WTC11 (cell line): ENCODE measurements at places on chromosomes 4 and X. TPM values are rescaled to one million over a fixed set of nuclear protein-coding genes. Genes with fewer than 3 reads are reported as not detected.

DNA sequence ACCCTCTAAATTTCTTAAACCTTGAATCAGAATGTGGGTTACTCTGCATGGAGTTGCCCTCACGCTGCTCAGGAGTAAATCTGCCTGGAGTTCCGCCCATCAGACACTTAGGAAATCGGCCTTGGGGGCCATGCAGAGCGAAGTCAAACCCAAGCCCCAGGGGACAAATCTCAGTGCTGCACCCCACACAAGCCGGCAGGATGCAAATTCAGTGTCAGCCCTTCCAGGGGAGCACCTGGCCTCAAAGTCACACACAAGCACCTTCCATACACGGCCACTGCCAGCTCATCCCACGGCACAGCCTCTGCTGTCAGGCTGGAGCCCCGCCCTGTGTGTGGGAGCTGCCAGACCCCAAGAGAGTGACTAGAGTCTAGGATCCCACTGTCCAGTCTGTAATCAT is 27.4 kb downstream of the RNF212 start:
- H3K4me3 ChIP-seq: no peak overlapping the region
- no peak overlapping the region for H3K27ac ChIP-seq
- peaks cover 12% of the 10 kb centered on the region for H3K36me3 ChIP-seq
- H3K4me1 ChIP-seq: no peaks in the 10 kb centered on the region
- DNase-seq: no peak
- peaks cover 13% of the 10 kb centered on the region for H3K27me3 ChIP-seq

GRCh38 chrX:119004920-119005524 is 30.6 kb downstream of the LONRF3 start:
- H3K27ac ChIP-seq: no peak overlapping the region
- H3K4me3 ChIP-seq: no peak overlapping the region
- H3K36me3 ChIP-seq: no peaks in the 10 kb centered on the region
- H3K4me1 ChIP-seq: no peaks in the 10 kb centered on the region

DNA sequence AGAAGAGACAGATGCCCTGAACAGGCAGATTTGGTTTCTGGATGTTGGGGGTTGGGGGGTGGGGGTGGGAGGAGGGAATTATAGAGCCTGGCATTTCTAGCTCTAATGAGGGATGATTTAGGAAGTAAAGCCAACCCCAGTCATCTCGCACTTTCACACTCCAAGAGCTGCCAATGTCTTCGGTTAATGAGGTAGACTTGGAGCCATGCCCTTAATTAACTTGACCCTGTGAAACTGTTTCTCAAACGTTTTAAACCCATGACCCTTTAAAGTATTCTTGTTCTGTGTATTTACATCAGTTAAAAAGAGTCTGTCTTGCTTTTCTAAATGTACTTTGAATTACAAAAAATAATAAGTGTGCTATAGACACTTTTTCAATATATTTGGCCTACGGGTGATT is 466.9 kb downstream of the FAT4 start:
- H3K4me1 ChIP-seq: no peaks in the 10 kb centered on the region
- no peak overlapping the region for H3K27ac ChIP-seq
- DNase-seq: no peak
- H3K4me3 ChIP-seq: no peak overlapping the region
- H3K27me3 ChIP-seq: no peaks in the 10 kb centered on the region; the same call in 1 of the 2 replicates

GRCh38 chrX:106510713-106511403 is 100.9 kb upstream of the RADX start:
- DNase-seq: no peak
- H3K36me3 ChIP-seq: no peaks in the 10 kb centered on the region
- peaks cover 3% of the 10 kb centered on the region for H3K4me1 ChIP-seq
- H3K27ac ChIP-seq: no peak overlapping the region

DNA sequence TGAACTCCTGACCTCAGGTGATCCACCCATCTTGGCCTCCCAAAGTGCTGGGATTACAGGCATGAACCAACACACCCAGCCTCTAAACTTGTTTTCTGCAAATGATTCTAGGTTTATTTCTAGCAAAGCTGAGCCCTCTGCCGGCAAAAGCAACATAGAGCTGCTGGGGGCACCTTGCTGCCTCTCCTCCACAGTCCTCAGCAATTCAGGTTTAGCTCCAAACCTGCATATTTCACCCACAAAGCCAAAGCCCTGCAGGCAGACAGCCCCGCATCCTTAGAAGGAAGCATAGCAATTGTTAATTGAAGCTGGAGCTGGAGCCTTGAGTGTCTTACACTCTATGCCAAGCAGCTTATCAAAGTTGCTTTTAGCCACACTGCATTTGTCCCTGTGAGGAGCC is 24.9 kb upstream of the OCIAD2 start:
- H3K4me1 ChIP-seq: no peaks in the 10 kb centered on the region
- DNase-seq: no peak
- H3K27ac ChIP-seq: no peak overlapping the region
- 0 out of 2 replicates have a peak, but pooled peaks cover 2% of the 10 kb centered on the region for H3K27me3 ChIP-seq
- no peak overlapping the region for H3K4me3 ChIP-seq
- H3K36me3 ChIP-seq: no peaks in the 10 kb centered on the region

Gene CCKAR
- total RNA-seq: not detected in 3 replicates

- no peak for DNase-seq
- H3K36me3 ChIP-seq: peaks cover 31% of the 10 kb centered on the region
- H3K27me3 ChIP-seq: no peaks in the 10 kb centered on the region
- H3K27ac ChIP-seq: peak overlapping the region; percentile 99
Measured at GRCh38 chr4:184402740-184403383, 71.5 kb downstream of the IRF2 start.

Gene IL21
- total RNA-seq: not detected in 3 replicates

GRCh38 chr4:150235317-150235716 is 157.1 kb downstream of the DCLK2 start:
- no peaks in the 10 kb centered on the region for H3K36me3 ChIP-seq
- peaks cover 24% of the 10 kb centered on the region for H3K4me1 ChIP-seq
- DNase-seq: no peak
- H3K4me3 ChIP-seq: no peak overlapping the region
- no peak overlapping the region for H3K27ac ChIP-seq
